Activated CD4-positive, alpha-beta T cell treated with anti-CD3 and anti-CD28 coated beads for 36 hours (primary cell): ENCODE measurements at places on chromosomes 2 and 18. TPM values are rescaled to one million over a fixed set of nuclear protein-coding genes. Genes with fewer than 3 reads are reported as not detected.

DNA sequence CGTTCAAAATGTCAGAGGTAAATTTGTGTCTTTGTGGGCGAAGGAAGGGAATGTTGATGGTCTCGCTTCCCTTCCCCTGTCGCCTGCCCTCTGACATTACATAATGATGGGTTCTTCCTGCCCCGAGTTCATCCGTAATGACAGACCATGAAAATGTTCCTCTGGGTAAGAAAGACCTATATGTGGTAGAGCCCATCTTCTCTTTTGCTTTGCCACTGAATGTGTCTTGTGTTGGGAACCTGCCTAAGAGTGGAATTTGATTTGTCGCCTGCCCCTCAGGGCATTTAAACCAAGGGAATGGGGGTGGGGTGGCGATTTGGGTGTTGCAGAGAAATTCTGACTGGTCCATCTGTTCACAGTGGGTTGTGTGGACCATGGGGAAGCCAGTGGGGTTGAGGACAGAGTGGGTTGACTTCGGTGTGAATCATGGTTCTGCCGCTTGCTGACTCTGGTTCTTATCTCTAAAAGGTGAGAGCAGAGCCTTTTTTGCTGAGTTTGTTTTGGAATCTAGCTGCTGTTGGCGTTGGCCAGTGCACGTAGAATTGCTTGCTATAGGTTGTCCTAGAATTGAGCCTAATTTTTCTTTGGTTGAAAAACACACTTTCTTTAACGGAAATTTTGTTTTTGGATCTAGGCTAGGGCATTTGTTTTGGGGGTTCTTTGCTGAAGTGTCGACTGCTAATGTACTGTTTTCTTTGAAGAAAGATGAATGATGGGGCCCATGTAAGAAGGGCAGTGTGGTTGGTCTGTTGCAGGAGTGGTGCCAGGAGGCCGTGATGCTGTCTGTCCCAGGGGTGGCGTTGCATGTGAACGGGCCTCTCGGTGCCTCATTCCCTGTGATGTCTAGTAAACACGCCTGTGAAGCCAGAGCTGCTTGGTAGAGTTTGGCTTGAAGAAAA, 1.3 kb downstream of the INPP4A start:
- peak overlapping the region; percentile 83 for H3K4me3 ChIP-seq
- peaks cover 52% of the 10 kb centered on the region for H3K4me1 ChIP-seq
- H3K27ac ChIP-seq: peak overlapping the region; percentile 94
- DNase-seq: peak; percentile 63
- no peaks in the 10 kb centered on the region for H3K27me3 ChIP-seq

GRCh38 chr2:156803243-156803642, 367.1 kb downstream of the GPD2 start:
- H3K4me1 ChIP-seq: no peaks in the 10 kb centered on the region
- DNase-seq: no peak
- peaks cover 3% of the 10 kb centered on the region for H3K27me3 ChIP-seq

GRCh38 chr18:10838553-10838952, 310.8 kb downstream of the PIEZO2 start:
- no peak overlapping the region for H3K4me3 ChIP-seq
- H3K27me3 ChIP-seq: peaks cover 2% of the 10 kb centered on the region
- no peaks in the 10 kb centered on the region for H3K36me3 ChIP-seq
- DNase-seq: no peak

DNA sequence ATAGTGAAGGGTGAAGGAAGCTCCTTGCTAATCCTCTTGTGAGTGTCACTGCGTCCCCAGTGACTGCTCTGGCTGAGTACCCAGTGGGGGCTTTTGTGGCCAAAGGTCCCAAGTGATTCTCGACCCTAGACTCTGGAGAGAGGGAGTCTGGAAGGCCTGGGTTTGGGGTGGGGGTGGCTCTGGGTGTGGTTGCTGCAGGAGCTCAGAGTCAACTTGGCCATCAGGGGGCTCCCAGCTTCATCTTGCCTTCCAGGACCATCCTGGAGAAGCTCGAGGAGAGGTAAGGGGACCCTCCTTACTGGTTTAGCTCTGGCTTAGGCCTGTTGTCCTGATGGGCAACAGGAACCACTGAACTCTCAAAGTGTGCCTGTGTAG, 592 bp downstream of the PSD4 start:
- peak overlapping the region; percentile 99 for H3K27ac ChIP-seq
- H3K36me3 ChIP-seq: peaks cover 74% of the 10 kb centered on the region
- peaks cover 75% of the 10 kb centered on the region for H3K4me1 ChIP-seq
- H3K27me3 ChIP-seq: no peaks in the 10 kb centered on the region
- H3K4me3 ChIP-seq: peak overlapping the region; percentile 91

DNA sequence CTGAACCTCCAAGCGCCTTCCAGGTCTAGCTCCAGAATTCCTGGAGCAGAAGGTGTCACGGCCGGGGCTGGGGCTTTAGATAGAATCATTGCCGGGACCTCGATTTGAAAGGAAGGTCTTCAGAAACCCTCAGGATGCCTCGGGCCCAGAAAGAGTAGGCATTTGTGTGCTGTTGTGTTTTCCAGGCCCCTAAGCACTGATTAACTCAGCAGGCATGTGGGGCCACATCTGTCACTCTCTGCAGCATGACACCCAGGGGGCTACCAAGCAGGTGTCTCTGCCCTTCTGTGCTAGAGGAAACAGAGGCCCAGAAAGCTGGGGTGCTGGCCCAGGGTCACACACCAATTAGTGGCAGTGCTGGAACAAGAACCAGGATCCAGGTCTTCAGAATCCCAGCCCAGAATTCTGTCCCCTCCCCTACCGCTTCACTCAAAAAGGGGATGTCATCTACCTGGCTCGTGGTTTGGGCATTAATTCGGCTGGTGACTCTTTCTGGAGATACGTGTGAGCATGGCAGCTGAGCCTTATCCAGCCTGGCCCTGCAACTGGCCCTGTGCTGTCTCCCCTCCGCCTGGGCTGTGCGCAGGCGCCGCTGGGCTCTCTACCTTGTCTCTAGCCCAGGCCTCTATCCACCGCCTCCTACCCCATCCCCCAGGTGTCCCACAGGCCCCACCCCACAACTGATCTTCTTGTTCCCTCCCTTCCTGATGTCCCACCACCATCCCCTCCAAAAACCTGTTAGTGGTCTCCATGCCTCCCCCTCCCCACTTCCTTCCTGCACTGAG, 245.4 kb downstream of the ATAD2B start:
- DNase-seq: no peak
- H3K36me3 ChIP-seq: no peaks in the 10 kb centered on the region
- no peak overlapping the region for H3K4me3 ChIP-seq

DNA sequence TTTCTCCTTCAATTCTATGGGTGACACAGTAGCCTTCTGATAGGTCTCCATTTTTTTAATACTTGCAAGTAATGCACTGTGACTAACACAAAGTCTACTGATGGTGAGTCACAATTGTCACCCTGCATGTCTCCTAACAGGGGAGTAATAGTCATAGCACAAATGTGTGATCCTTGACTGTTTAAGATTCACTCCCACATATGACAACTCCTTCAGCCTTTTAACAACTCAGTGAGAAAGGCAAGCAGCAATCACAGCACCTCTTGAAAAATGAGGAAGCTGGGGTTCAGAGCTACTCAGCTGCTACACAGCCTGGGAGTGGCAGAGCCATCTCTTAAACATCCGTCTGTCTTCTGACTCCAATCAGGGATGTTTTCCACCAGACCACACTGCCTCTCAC, 63.8 kb downstream of the EHD3 start:
- H3K36me3 ChIP-seq: no peaks in the 10 kb centered on the region
- peaks cover 4% of the 10 kb centered on the region for H3K4me1 ChIP-seq
- H3K27me3 ChIP-seq: no peaks in the 10 kb centered on the region
- DNase-seq: peak; percentile 24
- no peak overlapping the region for H3K27ac ChIP-seq

DNA sequence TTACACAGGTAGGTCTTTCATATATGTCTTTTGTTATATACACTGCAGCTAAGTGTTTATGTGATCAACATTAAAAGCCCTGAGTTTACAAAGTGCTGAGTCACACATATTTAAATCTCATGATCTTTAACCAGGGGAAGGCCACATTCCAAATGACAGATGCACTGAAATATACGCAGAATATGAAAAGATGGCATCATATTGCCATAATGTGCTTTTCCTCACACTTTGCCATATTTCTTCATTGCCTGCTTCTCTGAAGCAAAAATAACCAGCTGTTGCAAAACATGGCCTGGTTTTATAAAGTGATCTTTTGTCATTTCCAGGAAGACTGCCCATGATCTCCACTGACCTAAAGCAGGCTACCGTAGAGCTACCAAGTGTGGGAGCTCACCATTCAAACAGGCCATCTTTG, 93.5 kb upstream of the MAPRE2 start:
- no peaks in the 10 kb centered on the region for H3K4me1 ChIP-seq
- peaks cover 4% of the 10 kb centered on the region for H3K27me3 ChIP-seq
- no peak overlapping the region for H3K4me3 ChIP-seq
- no peak for DNase-seq

DNA sequence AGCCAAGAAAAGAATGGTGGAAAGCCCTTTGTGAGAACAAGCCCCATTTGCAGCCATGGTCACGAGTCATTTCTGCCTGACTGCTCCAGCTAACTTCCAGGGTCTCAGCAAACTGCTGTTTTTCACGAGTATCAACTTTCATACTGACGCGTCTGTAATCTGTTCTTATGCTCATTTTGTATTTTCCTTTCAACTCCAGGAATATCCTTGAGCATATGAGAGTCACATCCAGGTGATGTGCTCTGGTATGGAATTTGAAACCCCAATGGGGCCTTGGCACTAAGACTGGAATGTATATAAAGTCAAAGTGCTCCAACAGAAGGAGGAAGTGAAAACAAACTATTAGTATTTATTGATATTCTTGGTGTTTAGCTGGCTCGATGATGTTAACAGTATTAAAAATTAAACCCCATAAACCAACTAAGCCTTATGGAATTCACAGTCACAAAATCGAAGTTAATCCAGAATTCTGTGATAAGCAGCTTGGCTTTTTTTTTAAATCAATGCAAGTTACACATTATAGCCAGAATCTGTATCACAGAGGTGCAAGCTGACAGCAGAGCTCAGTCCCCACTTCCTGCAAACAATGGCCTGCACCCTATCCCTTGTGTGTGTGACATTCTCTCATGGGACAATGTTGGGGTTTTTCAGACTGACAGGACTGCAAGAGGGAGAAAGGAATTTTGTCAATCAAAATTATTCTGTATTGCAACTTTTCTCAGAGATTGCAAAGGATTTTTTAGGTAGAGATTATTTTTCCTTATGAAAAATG, 26.1 kb downstream of the SLC14A1 start:
- H3K27me3 ChIP-seq: peaks cover 6% of the 10 kb centered on the region
- no peak for DNase-seq
- H3K4me3 ChIP-seq: no peak overlapping the region
- no peaks in the 10 kb centered on the region for H3K36me3 ChIP-seq

DNA sequence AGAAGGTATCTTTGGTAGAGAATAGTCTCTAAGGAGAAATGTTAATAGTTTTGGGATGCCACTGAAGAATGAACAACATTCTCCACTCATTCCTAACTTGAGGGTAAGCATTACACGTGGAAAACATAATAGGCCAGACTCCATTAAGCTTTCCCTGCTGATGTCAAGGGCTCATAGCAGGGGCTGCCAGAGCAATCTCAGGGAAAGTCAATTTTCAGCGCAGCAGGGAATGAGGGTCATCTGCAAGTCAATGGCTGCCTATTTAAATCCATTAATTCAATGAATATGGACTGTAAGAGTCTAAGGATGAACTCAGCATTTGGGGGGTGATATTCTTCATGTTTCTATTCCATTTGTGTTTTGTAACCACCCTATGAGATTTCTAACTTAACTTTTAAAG, 144.2 kb upstream of the ARL4C start:
- H3K36me3 ChIP-seq: no peaks in the 10 kb centered on the region
- H3K27me3 ChIP-seq: peaks cover 10% of the 10 kb centered on the region
- no peak for DNase-seq
- H3K4me3 ChIP-seq: no peak overlapping the region
- H3K27ac ChIP-seq: no peak overlapping the region
- no peaks in the 10 kb centered on the region for H3K4me1 ChIP-seq

Gene MARCHF4
- not detected for total RNA-seq

Gene STK36
- total RNA-seq: 13.1 TPM

DNA sequence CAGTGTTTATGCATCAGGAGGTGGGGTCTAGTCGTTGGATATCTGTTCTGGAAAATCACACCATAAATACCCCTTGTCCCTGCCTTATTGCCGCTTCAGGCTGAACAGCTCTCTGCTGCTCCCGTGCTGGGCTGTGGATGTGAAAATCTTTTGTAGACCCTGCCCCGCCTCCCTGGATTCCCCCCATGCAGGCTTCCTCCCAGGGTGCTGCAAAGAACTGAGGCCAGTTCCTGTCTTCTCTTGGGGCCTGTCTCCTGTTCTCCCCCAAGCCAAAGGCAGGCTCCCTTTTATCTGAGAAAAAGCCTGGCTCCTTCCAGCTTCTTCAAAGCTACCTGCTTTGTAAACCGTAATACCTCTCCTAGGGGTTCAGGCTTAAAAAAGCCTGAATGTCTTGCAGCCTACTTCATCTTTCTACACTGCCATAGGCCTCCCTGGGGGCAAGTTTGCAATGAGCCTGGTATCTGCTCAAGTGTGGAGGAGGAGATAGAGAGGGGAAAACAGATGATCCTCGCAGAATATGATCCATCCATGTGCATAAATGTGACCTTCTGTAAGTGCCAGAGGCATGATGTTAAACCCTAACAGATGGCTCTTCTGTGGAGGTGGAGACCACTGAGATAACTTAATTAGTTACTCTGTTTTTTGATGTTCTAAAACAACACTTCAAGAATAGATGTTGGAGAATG, 55.3 kb downstream of the VWA3B start:
- peaks cover under 1% of the 10 kb centered on the region for H3K4me1 ChIP-seq
- no peak for DNase-seq
- no peaks in the 10 kb centered on the region for H3K36me3 ChIP-seq
- H3K27me3 ChIP-seq: peaks cover 4% of the 10 kb centered on the region
- no peak overlapping the region for H3K27ac ChIP-seq

Gene SLC8A1
- total RNA-seq: 2.3 TPM

Gene GPR17
- total RNA-seq: not detected

DNA sequence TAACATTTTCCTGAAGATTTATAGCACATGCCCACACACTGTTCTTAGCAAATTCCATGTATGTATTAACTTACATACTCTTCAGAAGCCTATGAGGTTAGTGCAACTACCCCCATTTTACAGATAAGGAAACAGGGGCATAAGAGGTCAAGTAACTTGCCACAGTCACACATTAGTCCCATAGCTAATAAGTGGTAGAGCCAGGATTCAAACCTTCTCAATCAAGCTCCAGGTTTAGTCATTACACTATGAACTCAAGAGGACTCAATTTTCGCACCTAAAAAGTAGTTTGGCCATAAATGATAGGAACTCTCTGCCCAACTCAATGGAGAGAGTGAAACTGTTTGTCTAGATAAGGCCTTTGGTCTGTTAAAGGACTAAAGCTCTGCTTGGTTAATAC, 9.7 kb upstream of the RIF1 start:
- no peaks in the 10 kb centered on the region for H3K27me3 ChIP-seq
- DNase-seq: no peak
- no peak overlapping the region for H3K27ac ChIP-seq
- H3K4me3 ChIP-seq: no peak overlapping the region
